ENCODE measurements at places on chromosomes 7 and 10. TPM values are rescaled to one million over a fixed set of nuclear protein-coding genes. Genes with fewer than 3 reads are reported as not detected.

Gene EVX1
- total RNA-seq = not detected

Gene FAM13C
- total RNA-seq = not detected

Gene CNPY4
- 23.0 TPM for total RNA-seq

Gene OR2A1
- total RNA-seq = not detected

Gene PRSS1
- total RNA-seq = not detected

Gene C10orf53
- not detected for total RNA-seq

Gene AKR1E2
- total RNA-seq = 0.29 TPM

Gene ADIRF
- total RNA-seq = 133 TPM

Gene CYP3A4
- not detected for total RNA-seq

Gene NPC1L1
- total RNA-seq = not detected

DNA sequence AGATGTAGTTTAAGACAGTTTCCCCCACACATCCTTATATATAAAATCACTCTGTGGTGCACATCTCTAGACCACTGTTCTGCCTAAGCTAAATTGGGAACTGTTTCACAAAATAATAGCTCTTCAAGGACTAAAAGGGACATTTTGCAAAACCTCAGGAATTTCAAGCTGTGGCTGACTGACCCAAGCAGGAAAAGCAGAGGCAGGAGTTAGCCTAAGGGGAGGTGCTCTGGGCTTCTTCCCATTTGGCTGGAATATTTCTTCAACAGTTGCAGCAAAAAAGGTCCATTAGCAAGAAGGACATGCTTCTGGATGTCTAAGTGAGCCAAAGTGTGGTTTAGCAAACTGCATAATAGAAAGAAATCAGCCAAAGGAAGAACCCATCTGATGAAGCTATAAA lies 551.2 kb upstream of the ANKRD30A start:
- no peak for DNase-seq

DNA sequence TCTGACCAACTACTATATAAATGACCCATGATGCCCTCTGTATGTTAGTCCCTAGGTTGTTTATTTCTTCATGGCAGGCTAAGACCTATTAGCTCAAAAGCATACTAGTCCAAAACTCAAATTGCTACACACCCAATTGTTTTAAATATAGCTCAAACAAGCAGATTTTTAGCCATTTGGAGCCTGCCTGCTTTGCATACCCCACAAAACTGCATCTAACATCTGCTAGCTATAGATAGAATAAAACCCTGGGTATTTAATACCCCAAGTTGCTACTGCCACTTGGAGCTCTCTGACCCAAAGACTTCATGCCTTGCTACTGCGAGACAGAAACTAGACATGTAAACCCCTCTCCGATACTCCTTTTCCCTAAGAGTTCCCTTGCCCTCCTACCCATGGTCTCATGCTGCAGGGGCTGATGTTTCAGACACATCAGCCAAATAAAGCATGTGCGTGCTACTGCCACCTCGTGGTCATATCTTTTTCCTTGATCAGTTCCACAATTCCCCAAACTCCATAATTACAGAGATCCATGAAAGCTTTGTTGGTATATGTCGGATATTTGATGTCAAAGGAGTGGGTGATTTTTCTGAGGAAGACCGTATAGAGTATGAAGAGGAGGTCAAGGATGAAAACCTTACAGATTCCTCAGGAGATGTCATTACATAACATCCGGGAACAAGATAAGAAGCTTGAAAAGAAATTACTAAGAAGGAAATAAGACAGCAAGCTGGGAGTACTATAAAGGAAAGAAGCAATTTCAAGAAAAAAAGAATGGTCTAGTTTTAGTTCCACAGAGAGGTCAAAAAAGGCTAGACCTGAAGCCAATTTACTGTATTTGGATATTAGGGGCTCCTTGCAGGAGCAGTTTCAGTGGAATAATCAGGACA lies 386.6 kb downstream of the SH2D4B start:
- DNase-seq = peak; percentile 13

GRCh38 chr7:95601316-95601715 lies 5.0 kb upstream of the PDK4 start:
- no peak for DNase-seq

GRCh38 chr7:106022193-106022821 lies 59.2 kb downstream of the CDHR3 start:
- DNase-seq = no peak

GRCh38 chr7:141014125-141014523 lies 628 bp downstream of the MRPS33 start:
- peak; percentile 9 for DNase-seq

DNA sequence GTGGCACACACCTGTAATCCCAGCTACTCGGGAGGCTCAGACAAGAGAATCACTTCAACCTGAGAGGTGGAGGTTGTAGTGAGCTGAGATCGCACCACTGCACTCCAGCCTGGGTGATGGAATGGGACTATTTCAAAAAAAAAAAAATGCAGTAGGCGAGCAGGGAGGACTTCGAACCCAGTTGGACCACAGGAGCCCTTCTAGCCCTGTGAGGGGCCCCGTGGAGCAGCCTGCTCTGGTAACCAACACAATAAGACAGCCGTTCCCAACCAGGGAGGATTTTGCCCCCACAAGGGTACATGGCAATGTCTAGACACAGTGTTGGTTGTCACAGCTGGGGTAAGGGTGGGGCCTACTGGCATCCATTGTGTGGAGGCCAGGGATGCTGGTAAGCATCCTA lies 63.9 kb upstream of the BTBD16 start:
- no peak for DNase-seq

DNA sequence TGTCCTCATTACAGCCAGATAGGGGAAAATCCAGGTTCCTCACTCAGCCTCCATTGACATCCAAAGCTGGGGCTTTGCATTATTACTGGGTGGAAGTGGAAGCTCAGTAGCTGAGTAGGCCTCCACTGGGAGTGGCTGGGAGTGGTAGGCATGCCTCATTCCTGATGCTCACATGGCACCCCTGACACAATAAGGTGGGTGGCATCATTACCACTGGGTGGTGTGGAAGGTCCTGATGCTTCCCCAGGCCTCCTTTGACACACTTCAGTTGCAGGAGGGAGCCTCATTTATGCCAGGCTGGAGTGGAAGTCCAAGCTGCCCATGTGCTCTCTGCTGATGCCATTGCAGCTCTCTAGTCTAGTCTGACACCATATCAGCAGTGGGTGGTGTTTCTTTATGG lies 48.2 kb upstream of the GPR141 start:
- no peak for DNase-seq

DNA sequence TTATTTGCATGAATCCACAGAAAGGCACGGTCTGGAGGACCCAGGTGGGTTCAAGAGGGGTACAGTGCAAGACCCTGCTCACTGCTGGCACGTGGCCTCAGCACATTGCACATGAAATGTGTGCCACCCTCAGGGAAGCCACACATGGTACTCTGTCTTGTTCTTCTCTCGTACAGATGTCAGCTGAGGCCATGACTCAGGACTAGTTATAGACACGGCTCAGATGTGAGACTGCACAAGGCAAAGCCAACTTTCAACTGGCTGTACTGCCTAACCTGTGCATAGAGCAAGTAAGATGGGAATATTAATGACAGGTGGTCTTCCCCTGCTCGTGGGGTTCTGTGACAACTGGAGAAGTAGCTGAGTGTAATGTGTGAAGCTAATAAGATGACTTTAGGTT lies 249.4 kb upstream of the CTBP2 start:
- DNase-seq = no peak

DNA sequence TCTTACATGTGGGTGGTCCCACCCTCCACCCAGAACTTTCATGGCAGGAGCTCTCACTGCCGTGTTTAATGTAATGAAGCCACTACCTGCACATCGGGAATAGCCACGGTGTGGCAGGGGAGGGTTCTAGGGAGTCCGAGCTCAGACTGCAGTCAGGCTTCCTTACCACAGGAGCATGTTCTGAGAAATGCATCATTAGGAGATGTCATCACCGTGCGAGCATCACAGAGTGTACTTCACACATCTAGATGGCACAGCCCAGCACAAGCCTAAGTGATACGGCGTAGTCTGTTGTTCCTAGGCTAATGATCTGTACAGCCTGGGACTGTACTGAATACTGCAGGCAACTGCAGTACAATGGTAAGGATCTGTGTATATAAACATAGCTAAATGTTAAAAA lies 153.0 kb upstream of the LANCL2 start:
- no peak for DNase-seq

GRCh38 chr7:34087892-34088891 lies 182.9 kb downstream of the BMPER start:
- DNase-seq = peak; percentile 44

DNA sequence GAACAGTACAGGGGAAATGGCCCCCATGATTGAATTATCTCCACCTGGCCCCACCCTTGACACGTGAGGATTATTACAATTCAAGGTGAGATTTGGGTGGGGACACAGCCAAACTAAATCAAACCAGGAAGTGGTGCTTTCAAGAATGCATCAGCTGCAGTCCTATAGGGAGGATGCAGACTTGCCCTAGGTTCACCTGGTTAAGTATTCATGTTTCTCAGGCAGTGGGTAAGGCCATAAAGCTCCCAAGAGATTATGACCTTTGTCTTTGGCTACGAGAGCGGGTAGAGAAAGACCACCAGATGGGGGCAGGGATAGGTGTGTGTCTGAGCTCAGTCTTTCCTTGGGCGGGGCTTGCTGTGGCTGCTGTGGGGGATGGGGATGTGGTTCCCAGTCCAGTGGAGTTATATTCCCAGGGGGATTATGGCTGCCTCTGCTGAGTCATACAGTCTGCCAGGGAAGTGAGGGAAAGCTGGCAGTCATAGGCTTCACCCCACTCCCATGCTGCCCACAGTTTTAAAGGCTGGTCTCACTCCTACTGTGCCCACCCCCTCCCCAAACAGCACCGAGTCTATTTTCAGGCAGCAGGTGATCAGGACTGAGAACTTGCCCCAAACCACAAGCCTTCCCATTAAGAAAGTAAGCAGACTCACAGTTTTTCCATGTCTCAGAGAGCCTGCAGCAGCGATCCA lies 8.4 kb upstream of the R3HCC1L start:
- DNase-seq = no peak

GRCh38 chr7:18693816-18694215 lies 198.3 kb downstream of the HDAC9 start:
- no peak for DNase-seq

DNA sequence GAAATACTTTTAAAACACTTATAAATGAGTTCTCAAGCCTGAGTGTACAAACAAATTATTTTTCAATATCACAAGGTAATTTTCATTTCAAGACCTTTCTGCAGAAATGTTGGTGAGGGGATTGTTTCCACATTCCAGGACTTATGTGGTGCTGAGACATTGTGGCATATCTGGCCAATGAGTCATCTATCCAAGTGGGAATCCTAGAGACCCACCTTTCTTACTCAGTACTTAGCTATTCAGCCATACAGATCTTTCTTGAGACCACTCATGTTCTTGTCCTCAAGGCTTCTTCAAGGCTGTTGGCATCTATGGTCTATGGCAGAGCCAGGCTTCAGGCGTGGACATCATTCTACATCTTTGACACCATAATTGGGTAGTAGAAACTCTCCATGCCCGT lies 225.4 kb downstream of the DKK1 start:
- DNase-seq = peak; percentile 10

Data from HFFc6 (cell line).